ENCODE measurements at places on chromosomes 2 and 18.

DNA sequence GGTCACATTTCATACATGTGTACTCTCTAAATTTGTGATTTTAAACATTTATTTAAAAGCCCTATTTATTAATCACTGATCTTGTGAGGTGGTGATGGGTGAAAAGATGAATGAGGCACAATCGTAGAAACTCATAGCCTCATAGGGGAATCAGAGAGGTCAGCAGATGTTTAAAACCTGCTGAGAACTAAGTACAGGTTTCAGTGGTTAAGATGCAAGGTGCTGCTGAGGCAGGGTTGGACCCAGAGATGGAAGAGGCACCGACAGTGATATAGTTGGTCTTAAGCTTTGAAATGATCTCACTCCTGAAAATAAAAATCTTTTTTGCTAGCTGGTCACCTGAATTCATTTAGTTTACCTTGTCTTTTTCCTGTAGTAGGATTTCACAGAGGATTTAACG, 49.6 kb downstream of the LINC00305 start:
- DNase-seq: no peak

DNA sequence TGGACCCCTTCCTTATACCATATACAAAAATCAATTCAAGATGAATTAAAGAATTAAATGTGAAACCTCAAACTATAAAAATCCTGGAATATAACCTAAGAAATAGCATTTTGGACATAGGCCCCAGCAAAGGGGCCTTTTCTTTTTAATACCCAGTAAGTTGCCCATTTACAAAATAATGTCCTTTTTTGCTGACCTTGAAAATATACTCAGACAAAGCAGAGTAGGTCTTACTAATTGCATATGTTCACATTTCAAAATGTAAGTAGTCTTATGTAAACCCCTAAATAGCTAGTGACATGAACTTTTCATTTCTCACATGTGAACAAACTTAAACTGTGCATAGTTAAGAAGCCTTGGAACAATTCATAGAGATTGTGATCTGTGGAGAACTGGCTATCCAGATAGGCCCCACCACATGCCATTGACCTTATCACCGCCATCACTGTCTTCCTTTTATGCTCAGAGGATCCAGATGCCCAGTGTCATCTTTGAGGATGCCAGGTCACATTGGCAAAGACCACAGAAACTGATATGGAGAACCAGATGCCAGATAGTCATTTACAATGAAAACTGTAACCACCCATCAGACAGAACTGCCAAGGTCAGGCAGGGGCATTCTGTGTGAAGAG, 282.4 kb upstream of the RAB12 start:
- DNase-seq: no peak

GRCh38 chr2:240355001-240355891, 80.2 kb upstream of the GPC1 start:
- peak; percentile 65 for DNase-seq

GRCh38 chr2:175536059-175536458, 354.5 kb upstream of the ATP5MC3 start:
- no peak for DNase-seq

All from astrocyte of the hippocampus (primary cell).